ENCODE measurements at places on chromosomes 4 and X. TPM values are rescaled to one million over a fixed set of nuclear protein-coding genes. Genes with fewer than 3 reads are reported as not detected.

Gene RHOXF1
- not detected for total RNA-seq

Gene AKAP4
- total RNA-seq = not detected

Gene STATH
- not detected for total RNA-seq

Gene PAK3
- total RNA-seq = 0.17 TPM

Gene GC
- total RNA-seq = not detected

Gene FRG2
- not detected for total RNA-seq

Gene ARL9
- 0.10 TPM for total RNA-seq

Gene FGF5
- not detected for total RNA-seq

Gene KCNE5
- total RNA-seq = 0.19 TPM

Gene GIMD1
- total RNA-seq = not detected

Gene CCKAR
- not detected for total RNA-seq

Gene ZCCHC18
- 0.64 TPM for total RNA-seq

Gene CXXC4
- not detected for total RNA-seq

Gene XK
- total RNA-seq = 0.04 TPM
